ENCODE measurements at places on chromosomes 12 and 14.

GRCh38 chr14:69152181-69152901 lies 578 bp downstream of the DCAF5 start:
- DNase-seq: peak; percentile 39

DNA sequence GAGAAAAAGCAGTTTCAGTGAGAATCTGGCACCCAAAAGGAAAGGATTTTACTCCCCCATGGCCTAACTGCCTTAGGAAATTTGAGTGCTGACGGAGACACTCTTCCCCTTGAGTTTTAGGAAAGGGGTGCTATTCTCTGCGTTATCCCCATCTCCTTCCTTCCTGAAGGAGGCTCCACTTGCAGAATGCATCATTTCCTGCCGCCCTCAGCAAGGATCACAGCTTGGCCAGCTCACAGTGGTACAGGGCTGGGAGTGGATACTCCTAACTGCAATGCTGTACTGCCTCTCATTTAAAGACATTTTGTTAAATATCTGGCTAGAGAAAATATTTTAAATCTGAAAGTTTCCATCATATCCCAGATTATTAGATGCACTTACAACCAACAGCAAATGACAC lies 33.0 kb downstream of the RDH12 start:
- DNase-seq: no peak

DNA sequence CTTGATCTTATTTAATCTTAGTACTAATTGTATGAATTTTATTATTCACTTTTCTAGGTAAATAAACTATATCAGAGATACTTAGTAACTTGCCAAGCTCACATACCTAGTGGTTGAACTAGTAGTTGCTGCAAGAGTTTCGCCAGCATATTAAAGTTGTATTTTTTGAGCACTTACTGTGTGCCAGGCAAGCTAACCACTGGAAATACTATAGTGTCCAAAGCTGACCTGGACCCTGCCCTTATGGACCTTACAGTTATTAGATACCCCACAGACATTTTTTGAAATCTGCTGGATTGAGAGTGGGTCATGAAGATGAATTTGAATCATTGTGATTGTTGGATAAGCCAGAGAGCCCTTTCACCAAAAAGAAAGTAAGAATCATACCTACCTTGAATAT lies 125.0 kb downstream of the RAD51B start:
- DNase-seq: no peak

GRCh38 chr12:54164387-54165145 lies 24.2 kb downstream of the SMUG1 start:
- no peak for DNase-seq

DNA sequence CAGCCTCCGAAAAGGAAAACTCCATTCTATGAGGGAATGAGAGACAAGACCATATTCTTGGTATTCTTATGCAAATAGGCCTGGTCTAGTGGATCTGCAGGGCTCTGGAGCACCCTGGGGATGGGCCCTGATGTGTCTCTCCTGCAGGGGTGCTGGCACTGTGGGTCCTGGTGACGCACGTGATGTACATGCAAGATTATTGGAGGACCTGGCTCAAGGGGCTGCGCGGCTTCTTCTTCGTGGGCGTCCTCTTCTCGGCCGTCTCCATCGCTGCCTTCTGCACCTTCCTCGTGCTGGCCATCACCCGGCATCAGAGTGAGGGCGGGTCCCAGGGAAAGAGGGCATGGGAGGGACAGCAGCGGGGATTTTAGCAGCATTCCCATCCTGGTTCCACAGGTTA lies 5.8 kb downstream of the SLC48A1 start:
- no peak for DNase-seq

DNA sequence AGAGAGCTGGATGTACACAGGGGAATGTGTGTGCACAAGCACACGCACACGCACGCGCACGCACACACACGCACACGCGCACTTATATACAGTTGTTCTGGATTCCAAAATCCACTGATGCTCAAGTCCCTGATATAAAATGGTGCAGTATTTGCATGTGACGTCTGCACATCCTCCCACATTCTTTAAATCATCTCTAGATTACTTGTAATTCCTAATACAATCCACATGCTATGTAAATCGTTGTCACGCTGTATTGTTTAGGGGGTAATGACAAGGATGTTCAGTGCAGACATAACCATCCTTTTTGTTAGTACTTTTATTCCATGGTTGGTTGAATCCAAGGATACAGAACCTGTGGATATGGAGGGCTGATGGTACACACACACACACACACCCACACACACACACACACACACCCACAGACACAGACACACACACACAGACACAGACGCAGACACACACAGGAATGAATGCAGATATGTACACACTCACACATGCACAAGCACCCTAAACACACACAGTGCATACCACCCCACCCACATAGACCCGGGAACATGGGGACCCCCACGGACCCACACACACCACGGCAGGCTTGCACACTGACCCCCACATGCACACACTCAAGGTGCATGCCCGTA lies 188.5 kb upstream of the PRMT8 start:
- no peak for DNase-seq

- no peak for DNase-seq
These were observed 72.7 kb downstream of the EFCAB11 start for GRCh38 chr14:89881839-89882238.

GRCh38 chr14:49212721-49213120 lies 373.5 kb downstream of the RPS29 start:
- no peak for DNase-seq

DNA sequence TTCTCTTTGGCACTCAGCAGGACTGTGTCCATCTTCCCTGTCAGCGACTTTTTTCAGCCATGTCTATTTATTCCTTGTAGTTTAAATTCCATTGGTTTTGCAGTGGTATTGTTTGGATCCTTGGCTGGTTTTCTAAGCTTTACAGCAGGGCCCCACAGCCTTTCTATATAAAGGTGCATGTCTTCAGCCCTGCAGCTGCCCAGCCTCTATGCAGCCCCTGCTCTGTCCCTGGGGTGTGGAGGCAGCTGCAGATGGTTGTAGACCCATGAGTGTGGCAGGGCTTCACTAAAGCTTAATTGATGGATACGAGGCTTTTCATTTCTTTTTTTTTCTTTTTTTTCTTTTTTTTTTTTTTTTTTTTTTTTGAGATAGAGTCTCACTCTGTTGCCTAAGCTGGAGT lies 29.7 kb downstream of the SFSWAP start:
- no peak for DNase-seq

GRCh38 chr14:69932391-69932790 lies 53.2 kb downstream of the SMOC1 start:
- no peak for DNase-seq

GRCh38 chr12:3529281-3529680 lies 38.3 kb downstream of the PRMT8 start:
- DNase-seq: no peak

DNA sequence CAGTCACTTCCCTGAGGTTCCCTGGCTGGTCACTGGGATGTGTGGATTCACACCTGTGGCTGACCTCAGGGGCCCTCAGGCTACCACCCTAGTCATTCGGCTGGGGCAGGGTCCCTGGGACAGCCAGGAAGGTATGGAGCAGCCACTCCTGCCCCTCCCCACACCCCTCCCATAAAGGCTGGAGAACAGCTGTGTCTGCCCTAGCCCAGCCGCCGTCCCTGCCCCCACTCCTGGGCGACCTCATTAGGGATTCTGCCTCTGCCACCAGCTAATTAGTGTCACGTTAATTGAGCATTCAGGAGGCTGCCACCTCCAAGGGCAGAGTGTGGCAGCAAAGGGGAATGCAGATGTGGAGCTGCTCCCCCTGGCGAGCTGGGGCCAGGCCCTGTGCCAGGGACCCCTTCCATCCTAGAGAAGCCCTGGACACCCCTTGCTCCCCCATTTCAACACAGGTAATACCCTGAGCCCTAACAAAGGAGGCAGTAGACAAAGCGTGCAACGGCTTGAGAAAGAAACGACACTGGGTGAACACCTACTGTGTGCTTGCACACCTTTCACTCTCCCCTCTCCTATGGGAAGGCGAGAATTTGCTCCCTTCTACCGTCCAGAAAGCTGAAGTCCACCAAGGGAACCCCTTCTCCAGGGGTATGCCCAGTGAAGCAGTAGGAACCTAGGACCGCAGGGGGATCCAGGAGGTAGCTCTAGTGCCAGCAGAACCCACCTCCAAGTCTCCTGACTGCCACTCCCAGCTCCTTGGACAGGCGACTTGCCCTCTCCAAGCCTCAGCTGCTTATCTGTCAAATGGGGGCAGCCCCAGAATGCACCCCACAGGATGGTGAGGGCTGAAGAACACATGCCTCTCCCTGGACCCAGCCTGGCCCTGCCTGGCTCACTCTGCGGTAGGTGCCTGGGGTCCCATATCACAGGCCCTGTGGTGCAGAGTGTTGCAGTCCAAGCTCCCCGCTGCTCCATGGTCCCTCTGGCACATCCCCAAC lies 45.1 kb downstream of the FAM222A start:
- DNase-seq: no peak

DNA sequence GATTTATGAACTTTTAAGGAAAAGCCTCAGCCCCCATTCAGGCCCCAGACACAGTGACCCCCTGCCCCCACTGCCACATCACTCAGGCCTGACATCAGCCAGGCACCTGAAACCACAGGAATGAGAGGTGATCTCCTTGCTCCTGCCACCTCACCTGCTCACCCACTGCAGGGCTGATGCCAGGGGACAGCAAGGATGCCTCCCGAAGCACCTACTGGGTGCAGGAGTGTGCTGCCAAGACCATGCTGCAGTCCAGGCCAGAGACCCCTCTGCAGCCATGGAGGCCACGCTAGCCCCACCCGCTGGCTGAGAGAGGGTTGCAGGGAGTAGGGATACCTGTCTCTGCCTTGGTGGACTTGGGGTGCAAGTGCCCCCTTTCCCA lies 18.6 kb upstream of the KRT7 start:
- no peak for DNase-seq

DNA sequence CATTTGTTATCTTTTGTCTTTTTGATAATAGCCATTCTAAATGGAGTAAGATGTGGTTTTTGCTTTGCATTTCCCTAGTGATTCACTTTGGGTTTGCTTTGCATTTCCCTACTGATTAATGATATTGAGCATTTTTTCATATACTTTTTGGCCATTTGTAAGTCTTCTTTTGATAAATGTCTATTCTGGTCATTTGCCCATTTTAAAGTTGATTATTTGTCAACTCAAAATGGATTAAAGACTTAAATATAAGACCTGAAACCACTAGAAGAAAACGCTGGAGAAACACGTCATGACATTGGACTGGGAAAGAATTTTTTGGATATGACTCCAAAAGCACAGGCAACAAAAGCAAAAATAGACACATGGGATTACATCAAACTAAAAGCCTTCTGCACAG lies 148.0 kb downstream of the APAF1 start:
- DNase-seq: no peak

- no peak for DNase-seq
These were observed 2.5 kb downstream of the DUSP6 start for GRCh38 chr12:89349814-89350213.

GRCh38 chr14:97253756-97254155 lies 456.6 kb downstream of the VRK1 start:
- no peak for DNase-seq

- no peak for DNase-seq
These were observed 95.5 kb downstream of the SLC6A15 start for GRCh38 chr12:84816916-84817695.

- no peak for DNase-seq
These were observed 46.0 kb downstream of the YEATS4 start for GRCh38 chr12:69405566-69405865.

GRCh38 chr12:62873116-62873825 lies 61.7 kb downstream of the PPM1H start:
- no peak for DNase-seq

DNA sequence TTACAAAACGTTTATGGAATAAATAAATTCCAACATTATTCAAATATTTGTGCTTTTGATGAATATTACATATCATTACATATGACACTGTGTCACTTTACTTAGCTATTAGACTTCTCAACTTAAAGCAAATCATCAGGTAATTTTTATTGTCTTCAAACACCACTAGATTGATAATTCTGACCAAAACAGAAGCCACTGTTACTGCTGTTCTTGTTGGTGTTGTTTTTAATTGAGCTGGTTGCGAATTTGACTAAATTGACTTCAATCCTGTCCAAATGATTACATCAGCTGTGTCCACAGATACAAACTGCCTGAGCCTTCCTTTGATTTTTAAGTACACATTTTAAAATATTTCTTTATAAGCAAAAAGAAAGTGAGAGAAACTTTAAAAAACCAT lies 29.2 kb downstream of the PRKD1 start:
- no peak for DNase-seq

- no peak for DNase-seq
These were observed 26.6 kb downstream of the ZNF410 start for GRCh38 chr14:73913256-73913655.

DNA sequence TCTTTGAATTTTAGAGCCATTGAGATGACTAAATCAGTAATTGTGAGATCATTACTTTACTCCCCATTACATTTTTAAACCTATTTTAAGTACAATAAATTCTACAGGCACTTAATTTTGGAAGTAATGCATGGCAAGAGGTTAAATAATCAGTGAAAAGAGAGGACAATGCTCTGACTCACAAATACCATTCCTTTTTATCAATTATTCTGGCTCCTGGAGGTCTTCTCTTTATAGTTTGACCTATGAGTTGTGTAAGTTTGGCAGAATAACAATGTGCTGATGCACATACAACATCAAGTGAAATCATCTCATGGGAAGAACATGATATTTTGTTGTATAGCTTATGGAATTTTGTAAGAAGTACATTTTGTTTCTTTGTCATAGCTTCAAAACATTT lies 166.7 kb downstream of the TMTC3 start:
- DNase-seq: no peak

- no peak for DNase-seq
These were observed 170.8 kb downstream of the SNAPC1 start for GRCh38 chr14:61932974-61933373.

GRCh38 chr14:26870722-26871617 lies 273.1 kb upstream of the NOVA1 start:
- no peak for DNase-seq

DNA sequence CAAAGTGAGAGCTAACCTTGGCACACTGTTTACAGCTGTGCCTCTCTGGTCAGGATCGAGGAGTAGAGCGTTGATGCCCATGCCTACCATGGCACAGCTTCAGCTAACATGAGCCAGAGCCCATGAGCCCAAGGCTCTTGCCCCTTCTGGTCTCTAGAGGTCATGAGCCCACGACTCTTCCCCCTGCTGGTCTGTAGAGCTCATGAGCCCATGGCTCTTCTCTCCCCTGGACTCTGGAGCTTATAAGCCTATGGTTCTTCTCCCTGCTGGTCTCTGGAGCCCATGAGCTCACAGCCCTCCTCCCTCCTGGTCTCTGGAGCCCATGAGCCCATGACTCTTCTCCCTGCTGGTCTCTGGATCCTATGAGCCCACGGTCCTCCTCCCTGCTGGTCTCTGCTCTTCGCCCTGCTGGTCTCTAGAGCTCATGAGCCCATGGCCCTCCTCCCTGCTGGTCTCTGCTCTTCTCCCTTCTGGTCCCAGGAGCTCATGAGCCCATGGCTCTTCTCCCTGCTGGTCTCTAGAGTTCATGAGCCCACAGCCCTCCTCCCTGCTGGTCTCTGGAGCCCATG lies 16.6 kb upstream of the CLMN start:
- no peak for DNase-seq

DNA sequence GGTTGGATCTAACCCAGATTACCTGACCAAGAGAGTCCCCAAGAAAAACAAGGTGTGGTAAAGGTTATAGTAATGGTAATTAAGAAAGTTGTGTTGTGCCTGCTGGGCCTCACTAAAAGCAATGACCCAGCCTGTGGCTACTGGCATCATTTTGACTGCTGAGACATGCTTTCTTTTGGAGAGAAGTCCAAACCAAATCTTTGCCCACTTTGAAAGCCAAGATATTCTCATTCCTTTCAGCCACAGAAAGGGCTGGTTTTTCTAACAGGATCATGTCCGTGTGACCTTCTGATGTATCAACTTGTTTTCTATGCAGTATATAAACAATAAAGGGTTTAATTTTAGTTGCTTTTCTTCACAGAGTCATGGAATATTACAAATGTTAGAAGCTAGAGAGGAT lies 388.6 kb downstream of the RAD51B start:
- no peak for DNase-seq

Data from HEK293T (cell line).